CD4-positive, CD25-positive, alpha-beta regulatory T cell (primary cell): ENCODE measurements at places on chromosomes 12 and 14. TPM values are rescaled to one million over a fixed set of nuclear protein-coding genes. Genes with fewer than 3 reads are reported as not detected.
A peak's percentile ranks its signal among the peaks of the same experiment; 100 is the strongest.

DNA sequence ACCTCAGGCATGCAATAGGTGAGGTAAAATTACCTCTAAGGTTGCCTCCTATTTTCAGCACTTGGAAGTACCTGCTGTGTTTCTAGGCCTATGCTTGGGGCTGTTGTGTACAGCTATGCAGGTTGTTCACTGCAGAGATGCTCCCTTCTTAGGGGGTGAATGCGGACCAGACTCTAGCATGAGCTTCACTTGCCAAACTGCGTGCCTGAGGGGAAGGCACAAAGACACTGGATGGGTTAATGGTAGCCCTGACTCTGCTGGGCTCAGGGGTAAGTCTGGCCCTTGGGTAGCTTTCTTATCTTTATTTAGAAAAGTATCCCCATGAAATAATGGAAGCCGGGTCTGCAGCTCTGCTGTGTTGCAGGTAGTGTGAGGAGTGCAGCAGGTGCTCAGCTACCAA, 35.7 kb downstream of the B4GALNT3 start:
- no peak for DNase-seq

GRCh38 chr12:126668538-126668937, 1598.4 kb upstream of the TMEM132C start:
- no peak for DNase-seq

The CDK17 gene
- polyA plus RNA-seq, result 21.6 TPM

The LTB4R2 gene
- polyA plus RNA-seq, result 1.8 TPM

GRCh38 chr14:74508844-74509428, 15.4 kb downstream of the ISCA2 start:
- no peak for DNase-seq

- DNase-seq, result no peak
Measured at GRCh38 chr14:81222691-81223090, 1.9 kb upstream of the GTF2A1 start.

- DNase-seq, result no peak
Measured at GRCh38 chr14:101098641-101099040, 195.1 kb upstream of the RTL1 start.

DNA sequence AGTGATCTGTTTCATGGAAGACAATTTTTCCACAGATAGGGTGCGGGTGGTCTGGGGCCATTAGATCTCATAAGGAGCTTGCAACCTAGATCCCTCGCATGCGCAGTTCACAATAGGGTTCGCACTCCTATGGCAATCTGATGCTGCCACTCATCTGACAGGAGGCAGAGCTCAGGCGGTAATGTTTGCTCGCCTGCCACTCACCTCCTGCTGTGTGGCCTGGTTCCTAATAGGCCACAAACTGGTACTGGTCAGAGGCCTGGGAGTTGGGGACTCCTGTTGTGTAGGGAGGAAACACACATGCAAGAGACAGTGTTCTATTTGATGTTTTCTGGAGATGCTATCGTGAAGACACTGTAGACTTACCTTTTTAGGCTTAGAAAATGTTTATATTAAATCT, 77.0 kb upstream of the FGD4 start:
- DNase-seq, result no peak

DNA sequence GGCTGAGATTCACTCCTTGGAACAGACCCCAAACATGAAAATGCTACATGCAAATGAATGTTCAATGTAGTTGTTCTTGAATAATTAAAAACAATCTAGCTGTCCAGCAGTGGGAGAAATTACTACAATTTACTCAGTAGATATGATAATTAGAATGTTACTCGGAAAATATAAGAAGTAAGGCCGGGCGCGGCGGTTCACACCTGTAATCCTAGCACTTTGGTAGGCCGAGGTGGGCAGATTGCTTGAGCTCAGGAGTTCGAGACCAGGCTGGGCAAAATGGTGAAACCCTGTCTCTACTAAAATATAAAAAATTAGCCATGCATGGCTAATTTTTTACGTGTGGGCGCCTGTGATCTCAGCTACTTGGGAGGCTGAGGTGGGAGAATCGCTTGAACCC, 15.3 kb upstream of the PTGER2 start:
- no peak for DNase-seq

GRCh38 chr12:2792671-2793500, 1.9 kb upstream of the FKBP4 start:
- no peak for DNase-seq

GRCh38 chr12:90085494-90086274, 377.0 kb upstream of the ATP2B1 start:
- no peak for DNase-seq

GRCh38 chr12:95605087-95605486, 53.8 kb upstream of the USP44 start:
- DNase-seq, result no peak

The RFX4 gene
- not detected for polyA plus RNA-seq

The NTN4 gene
- polyA plus RNA-seq, result 0.16 TPM

The RNFT2 gene
- 2.2 TPM for polyA plus RNA-seq

- DNase-seq, result no peak
Measured at GRCh38 chr14:104438166-104438887, 141.2 kb upstream of the C14orf180 start.

DNA sequence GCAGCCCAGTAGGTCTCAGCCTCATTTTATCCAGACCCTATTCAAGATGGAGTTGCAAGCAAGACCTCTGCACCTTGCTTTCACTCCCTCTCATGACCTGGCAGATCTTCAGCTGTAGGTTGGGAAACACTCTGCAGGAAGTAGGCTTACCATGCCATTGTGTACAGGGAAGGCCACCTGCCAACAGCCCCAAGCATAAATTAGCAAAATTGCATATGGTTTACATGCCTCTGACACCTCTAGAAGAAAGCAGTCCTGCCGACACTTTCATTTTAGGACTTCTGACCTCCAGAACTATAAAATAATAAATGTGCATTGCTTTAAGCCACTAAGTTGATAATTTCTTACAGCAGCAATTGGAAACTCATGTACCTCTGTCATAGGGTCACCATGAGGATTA, 96.9 kb downstream of the SLC15A4 start:
- DNase-seq, result no peak

The PTPRO gene
- 0.88 TPM for polyA plus RNA-seq

The CHURC1 gene
- polyA plus RNA-seq, result 181 TPM

DNA sequence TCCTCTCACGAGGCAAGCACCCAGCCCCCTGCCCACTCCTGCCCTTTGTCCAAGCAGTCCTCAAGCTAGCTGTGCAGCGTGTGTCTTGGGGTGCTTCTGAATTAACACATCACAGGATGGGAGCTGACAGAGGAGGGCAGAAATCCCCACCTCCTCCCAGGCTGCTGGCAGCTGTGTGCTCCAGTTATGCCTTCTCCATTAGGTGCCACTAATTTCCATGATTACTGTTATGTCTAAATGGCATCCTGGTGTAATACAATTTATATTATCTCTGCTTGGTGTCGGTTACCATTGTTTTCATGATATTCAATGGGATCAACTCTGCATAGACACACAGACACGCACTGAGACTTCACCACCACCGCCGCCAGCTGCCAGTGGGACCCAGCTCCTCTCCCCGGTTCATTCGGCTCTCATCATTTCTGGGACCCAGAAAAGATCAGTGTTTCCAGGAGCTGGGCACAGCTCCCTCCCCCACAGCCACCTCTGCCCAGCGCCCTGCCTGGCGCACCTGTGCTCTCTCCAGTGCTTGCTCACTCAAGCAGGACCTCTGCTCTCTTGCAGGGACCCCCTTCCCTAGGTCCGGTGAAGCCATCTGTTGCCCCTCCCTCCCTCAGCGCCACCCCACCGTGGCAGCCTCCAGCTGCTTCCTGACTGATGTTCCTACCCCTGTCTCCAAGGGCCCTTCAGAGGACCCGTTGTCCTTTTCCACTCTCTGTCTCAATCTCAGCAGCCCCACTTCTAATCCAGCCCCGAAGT, 167.5 kb upstream of the FKBP4 start:
- no peak for DNase-seq

GRCh38 chr12:124538194-124539082, 29.0 kb downstream of the NCOR2 start:
- no peak for DNase-seq

The FBLN5 gene
- 20.9 TPM for polyA plus RNA-seq

The CACNA2D4 gene
- polyA plus RNA-seq, result 10.4 TPM

DNA sequence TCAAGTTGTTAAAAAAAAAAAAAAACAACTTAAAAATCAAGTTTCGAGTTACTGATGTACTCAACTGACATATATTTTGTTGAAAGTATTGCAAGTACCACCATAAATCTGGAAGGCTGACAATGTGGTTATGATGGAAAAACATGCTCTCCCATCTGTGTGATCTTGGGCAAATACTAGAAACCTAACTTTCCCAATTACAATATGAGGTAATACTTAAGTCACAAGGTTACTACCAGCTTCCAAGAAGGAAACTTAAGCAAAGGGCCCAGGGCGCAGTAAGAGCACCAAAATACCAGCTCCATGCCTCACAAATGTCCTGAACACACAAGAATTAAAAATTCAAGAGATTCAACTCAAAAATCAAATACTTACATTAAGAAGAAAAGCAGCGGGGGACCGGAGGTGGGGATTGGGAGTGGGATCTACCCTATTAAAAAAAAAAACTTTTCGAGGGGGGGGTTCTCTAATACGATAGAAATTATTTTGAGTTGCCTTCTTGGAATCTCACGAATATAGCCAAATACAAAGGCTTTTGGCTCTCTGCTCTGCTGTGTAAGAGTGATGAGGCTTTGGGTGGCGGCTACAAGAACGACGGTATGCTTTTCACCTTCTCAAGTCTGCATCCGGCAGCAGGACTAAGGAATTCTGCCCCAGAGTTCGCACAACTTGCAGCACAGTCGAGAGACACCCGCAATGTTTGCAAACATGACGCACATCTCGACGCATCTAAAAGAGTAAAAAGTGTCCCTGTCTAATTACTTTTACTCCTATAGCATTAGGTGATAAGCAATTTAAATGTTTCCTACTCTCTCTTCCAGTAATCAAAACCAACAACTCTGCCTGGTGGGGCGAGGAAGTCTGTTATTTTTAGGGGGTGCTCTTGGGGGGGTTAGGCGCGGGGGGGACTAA, 1.1 kb downstream of the SAV1 start:
- DNase-seq, result peak; percentile 40

GRCh38 chr14:104349950-104350349, 211.6 kb downstream of the KIF26A start:
- DNase-seq, result no peak

DNA sequence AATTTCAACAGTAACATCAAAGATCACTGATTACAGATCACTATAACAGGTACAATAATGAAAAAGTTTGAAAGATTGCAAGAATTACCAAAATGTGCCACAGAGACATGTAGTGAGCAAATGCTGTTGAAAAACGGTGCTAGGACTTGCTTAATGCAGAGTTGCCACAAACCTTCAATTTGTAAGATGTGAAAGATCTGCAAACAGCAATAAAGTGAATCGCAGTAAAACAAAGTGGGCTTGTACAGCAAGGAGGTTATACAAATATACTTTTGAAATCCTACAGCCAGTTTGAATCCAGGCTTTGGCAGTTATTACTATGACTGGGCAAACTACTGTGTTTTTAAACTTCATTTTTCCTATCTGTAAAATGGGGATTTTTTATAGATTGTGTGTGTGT, 1.0 kb upstream of the PLEKHA5 start:
- no peak for DNase-seq

The PTCSC3 gene
- polyA plus RNA-seq, result not detected

GRCh38 chr14:50070840-50071548, 45.4 kb downstream of the VCPKMT start:
- no peak for DNase-seq

The DIO2 gene
- polyA plus RNA-seq, result not detected

DNA sequence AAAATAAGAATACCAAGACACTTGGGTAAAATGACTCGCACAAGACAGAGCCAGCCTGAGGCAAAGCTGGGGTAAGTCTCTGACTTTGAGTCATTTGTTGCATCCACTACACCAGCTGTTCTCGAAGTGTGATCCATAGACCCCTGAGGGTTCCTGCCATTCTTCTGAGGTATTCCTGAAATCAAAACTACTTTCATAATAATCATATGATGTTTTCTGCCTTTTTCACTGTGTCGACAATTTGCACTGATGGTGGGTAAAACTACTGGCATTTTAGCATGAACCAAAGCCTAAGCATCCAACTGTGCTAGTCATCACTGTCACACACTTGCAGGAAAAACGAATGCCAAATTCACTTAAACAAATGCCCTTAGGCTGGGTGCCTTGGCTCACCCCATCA, 135.5 kb upstream of the FUT8 start:
- no peak for DNase-seq

The ZFYVE26 gene
- polyA plus RNA-seq, result 3.7 TPM

DNA sequence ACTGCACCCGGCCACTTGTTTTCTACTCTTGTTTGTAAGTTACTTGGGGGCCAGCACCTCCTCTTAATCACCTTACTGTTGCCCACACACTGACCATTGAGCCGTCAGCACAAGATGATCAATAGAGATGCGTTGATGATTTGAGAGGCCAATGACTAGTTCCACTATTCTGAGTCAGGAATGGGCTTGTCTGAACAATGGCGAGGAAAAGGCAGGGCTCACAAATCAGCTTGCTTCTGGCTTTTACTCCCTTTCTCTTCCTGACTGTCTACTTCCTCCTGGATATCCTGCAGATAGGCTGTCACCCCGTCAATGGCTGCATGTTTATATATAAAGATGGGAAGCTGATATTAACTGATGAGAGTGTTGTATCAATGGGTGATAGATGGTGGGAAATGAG, 29.1 kb upstream of the HDAC7 start:
- DNase-seq, result no peak

The KRT85 gene
- polyA plus RNA-seq, result not detected

DNA sequence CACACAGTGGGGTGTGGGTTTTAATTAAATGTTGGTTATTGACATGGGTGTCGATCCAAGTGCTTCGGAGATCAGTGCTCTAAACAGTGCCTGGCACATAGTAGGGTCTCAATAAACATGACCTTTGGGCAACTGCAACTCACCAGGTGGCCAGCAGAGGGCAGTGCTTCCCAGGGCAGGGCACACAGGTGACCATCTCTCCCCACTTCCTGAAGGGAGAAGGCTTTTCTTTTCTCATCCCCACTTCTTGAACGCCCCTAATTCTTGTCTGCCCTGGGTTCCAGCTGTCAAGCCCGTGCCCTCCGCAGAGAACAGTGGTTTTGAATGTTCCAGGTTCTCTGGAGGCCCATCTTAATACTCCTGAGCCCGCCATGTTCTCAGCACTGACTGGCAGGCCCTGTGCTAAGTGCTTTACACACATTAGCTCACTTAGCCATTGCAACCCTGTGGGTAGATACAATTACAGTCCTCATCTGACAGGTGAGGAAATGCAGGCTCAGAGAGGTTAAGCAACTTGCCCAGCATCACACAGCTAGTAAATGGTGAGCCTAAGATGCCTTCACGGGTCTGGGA, 16.3 kb downstream of the RAPGEF3 start:
- peak; percentile 68 for DNase-seq

The PRB2 gene
- polyA plus RNA-seq, result not detected

The TMEM119 gene
- 0.90 TPM for polyA plus RNA-seq

GRCh38 chr12:62670986-62671720, 204.5 kb downstream of the MON2 start:
- no peak for DNase-seq

The ERBB3 gene
- polyA plus RNA-seq, result 1.00 TPM

DNA sequence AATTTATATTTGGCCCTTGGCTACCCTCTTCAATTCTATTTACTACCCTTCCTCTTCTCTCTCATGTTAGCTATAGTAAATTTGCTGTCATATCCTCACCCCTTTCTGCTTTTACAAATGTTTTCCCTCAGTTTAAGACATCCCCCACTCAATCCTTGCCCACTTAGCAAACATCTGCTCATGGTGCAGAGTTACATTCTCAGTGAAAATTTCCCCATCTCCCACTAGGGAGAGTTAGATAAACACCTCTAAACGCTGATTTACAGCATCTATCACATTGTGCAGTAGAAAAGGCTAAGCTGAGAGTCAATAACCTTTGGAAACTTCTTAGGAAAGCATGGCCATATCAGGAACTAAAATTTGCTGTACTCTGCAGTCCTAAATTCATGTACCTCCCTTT, 69.0 kb downstream of the DENND5B start:
- DNase-seq, result no peak

The TEX52 gene
- not detected for polyA plus RNA-seq

GRCh38 chr14:37594971-37595808, at the start of the genes FOXA1 and TTC6:
Gene FOXA1 (minus strand): TSS chr14:37595249. CDS start chr14:37594972, 277 bp downstream.
Gene TTC6 (plus strand): TSS chr14:37595629. CDS start chr14:37622065, 26,436 bp downstream.
- peak; percentile 35 for DNase-seq
